CD4-positive, alpha-beta T cell treated with Interleukin-4 for 4 hours (primary cell): ENCODE measurements at places on chromosomes 5 and 9.

GRCh38 chr9:133734590-133735414 lies 3.4 kb downstream of the SARDH start:
- no peak for DNase-seq

- DNase-seq, result no peak
Observed at GRCh38 chr5:81604193-81604592, 146.7 kb downstream of the SSBP2 start.

DNA sequence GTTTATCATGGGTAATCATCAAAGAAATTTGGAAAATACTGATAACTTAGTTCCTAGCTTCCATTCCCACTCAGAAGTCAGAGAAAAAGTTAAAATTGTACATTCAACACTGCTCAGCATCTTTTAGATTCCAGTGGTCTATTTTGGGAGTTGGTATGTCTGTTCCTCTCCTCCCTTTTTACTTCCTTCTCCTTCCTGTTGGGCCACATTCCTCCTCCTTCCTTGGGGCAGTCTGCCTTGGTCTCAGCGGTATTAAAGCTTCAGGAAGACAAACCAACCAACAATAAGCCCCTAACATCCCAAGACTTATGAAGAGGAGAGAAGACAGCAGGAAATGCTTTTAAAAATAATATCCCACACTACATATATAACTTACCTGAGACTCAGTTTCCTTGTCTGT lies 49.9 kb upstream of the SSBP2 start:
- no peak for DNase-seq

DNA sequence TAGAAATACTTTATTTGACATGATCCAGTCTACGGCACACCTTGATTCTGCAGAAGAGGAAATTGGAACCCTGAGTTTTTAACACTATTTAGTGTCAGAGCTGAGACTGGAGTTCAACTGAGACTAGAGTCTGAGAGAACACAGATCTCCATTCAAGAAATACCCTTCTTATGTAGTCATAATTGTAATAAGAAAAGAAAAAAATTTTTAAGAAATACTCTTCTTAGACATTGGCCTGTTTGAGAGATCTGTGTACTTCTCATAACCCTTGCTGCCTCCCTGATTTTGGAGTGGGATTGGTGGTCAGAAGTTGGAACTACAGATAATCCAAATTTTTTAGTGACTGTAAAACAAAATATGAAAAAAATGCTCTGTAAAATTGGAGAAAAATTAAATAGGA lies 253.4 kb downstream of the ARRDC3 start:
- DNase-seq, result no peak

GRCh38 chr9:17219261-17219660 lies 84.4 kb downstream of the CNTLN start:
- no peak for DNase-seq

DNA sequence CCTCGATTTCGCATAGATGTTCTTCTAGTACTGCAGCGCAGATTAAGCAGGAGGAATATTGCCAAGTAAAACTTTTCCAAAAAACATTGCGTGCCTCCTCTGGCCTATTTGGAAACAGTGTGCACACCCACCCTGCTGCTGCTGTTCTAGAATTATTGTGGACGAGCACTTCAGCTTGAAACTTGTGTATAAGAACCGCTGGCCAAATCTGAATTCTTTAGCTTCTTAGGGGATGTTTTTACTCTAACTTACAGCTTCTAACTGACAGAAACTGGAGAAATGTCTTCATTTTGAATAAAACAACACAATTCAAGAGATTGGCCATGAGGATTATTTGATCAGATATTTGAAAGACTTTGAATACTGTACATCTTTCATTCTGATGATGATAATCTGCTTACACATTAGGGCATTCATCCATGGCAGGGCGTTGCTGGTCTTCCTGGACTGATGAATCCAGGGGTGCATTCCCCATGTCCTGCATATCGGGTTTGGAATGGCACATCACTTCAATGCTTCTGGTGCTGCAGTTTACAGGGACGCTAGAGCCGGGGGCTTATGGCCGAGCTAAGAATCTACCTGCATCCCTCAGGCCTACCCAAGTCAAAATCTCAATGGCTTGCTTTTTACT lies 6.5 kb downstream of the ADAMTS16 start:
- no peak for DNase-seq

DNA sequence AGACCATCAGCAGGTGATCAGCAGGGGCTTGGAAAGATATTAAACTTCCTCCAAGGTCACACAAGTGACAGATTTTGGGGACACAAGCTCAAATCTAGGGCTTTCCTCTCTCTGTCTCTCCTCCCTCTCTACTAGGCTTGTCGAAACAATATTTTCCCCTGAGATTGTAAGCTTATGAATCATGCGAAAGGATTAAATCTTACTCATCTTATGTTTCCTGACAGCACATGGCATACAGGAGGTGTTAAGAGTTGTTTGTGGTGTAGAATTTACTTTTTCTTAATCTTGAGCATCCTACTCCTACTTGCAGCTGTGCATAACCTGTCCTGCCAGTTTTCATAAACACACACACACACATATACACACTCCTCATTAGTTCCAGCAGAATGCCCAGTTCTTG lies 186.3 kb downstream of the MARCHF11 start:
- no peak for DNase-seq

DNA sequence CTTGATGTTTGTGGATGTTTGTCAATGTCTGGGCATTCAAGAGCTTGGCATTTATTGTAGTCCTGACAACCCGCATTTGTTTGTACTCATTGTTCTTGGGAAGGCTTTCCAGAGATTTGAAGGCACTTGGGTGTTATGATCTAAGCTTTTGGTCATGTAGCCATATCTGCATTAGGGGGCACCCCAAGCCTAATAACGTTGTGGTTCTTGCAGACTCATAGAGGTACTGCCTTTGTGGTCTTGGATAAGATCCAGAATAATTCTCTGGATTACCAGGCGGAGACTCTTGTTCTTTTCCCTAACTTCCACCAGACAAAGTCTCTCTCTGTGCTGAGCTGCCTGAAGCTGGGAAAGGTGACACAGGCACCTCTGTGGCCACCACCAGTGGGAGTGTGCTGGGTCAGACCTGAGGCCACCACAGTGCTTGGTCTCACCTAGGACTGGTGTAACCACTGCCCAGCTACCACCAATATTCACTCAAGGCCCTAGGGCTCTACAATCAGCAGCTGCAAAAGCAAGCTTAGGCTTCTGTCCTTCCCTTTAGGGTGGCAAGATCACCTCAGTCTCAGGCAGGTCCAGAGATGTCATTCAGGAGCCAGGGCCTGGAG lies 144.4 kb upstream of the TAS2R1 start:
- no peak for DNase-seq

DNA sequence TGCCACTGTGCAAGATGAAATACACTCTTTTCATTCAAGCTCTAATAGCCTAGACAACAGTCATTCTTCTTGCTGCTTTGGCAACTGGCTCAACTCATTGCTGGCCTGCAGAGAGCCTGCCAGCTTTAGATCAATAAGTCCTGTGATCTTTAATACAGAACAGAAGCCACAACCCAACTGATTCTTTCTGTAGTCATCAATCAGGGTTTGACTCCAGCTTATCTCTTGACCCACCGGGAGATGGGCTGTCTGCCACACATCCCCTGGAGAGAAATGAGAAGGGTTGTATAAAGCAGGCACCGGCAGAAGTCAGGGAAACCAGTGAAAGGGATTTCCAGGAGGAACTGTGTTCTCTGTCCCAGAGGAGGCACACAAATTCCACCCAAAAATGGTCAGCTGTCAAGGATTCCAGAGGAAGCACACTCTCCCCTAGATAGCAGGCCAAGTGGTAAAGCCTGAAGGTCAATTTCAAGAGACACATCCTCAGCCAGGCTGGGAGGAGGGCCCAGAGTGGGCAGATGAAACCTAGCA lies 24.5 kb downstream of the LHFPL2 start:
- no peak for DNase-seq

DNA sequence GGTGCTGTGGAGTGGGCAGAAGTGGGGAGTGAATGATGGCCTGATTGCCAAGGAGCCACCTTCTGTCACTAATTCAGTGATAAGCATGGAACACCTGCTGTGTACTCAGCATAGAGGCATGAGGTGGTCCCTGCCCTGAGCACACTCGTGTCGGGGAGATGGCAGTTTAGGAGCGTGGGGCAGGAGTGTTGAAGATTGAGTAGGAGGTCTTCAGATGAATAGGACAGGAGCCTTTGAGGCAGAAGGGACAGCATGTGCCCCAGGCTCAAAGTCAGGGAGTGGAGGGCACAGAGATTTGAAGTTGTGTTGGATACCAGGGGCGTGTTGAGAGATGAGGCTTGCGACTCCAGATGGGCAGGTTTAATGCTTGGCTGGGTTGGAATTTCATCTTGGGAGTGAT lies 55.0 kb downstream of the ZNF618 start:
- no peak for DNase-seq

GRCh38 chr9:34927061-34927460 lies 31.0 kb upstream of the PHF24 start:
- DNase-seq, result no peak

DNA sequence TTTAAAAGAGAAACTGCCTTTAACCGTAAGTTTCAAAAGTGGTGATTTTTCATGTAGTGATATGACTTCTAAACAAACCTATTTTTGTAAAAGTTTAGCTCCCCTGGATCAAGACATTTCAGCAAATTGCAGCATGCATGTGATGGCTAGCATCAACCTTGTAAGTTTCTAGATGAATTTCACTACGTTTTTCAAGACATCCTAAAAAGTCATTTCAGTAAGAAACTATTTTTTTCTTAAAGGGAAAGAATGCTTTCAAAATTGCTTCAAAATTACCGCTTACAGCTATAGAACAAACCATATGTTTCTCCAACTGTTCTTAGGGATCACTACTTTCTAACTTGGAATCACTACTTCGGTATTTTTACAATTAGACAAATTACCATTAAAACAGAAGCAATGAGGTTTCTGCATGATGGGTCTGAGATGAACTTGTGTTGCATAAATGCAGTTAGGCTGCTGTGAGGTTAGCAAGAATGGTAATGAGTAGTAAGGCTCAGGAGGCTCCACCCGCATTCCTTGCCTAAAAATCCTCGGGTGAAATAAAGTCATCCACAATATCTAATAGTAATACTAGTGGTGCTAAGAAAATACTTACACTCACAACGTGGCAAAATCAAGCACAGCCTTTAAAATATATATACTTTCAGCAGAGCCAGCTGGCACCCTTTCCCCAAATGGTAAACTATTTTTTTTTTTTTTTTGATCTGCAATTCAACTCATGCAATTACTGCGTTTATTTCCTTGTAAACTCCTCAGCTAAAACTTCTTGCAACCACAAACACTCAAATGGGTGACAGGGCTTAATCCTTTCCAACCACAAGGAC lies 53.8 kb downstream of the CDC14B start:
- DNase-seq, result no peak

DNA sequence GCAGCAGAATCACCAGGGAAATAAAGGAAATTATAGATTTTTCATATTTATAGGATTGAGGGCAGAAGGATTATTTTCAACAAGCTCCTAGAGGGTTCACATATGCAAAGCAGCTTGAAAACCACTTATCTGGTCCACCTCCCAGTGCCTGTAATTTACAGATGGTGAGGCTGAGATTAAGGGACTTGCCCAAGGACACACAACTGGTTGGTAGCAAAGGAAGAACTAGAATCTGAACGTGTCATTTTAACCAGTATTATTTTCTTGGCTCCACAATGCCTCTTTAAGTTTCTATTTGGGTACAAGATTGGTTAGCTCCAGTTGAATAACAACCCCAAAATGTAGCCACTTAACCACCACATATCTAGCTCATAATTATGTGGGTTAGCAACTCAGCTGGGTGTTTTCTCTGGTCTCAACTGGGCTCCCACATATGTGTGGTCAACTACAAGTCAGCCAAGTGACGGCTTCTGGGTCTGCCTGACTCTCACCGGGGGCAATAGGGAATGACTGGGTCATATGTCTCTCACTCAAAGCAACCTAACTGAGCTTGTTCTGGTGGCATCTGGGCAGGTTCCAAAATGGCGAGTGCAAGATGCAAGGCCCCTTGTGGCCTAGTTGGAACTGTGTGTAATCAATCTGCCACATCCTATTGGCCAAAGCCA lies 127.7 kb downstream of the ZDHHC21 start:
- DNase-seq, result no peak

DNA sequence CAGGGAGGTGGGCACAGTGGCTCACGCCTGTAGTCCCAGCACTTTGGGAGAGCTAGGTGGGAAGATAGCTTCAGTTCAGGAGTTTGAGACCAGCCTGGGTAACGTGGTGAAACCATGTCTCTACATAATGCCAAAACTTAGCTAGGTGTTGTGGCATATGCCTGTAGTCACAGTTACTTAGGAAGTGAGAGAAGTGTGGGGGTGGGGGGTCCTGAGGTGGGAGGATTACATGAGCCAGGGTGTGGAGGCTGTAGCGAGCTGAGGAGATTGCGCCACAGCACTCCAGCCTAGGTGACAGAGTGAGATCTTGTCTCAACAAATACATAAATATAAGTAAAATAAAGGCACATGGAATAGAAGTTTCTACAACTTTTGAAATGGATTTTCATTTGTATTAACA lies 23.1 kb downstream of the VCAN start:
- DNase-seq, result no peak

DNA sequence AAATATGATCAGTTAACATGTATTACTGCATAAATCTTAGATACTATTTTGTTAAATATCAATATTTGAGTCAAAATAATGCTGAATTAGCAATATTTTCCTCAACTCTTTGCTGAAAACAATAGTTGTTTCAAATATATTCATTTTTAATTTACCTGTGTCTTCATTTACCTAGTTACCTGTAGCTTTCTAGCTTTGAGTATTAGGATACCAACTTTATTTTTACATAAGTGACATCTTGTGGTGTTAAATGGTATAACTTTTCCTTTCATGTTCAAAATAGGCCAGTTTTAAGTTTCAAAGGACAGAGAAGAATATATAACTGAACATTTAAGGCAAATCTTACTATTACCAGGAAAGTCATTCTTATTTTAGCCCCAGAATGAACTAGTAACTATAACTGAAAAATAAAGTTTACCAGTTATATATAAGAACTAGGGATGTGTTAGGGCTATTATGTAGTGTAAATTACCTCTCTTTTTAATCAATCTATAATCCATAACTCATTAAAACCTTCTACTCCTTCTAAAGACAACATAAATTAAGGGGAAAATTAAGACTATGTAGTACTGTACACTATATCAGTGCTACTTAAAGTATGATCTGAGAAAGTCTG lies 25.3 kb downstream of the AP3B1 start:
- DNase-seq, result peak; percentile 23

GRCh38 chr5:105903069-105903468 lies 1767.7 kb downstream of the EFNA5 start:
- no peak for DNase-seq

DNA sequence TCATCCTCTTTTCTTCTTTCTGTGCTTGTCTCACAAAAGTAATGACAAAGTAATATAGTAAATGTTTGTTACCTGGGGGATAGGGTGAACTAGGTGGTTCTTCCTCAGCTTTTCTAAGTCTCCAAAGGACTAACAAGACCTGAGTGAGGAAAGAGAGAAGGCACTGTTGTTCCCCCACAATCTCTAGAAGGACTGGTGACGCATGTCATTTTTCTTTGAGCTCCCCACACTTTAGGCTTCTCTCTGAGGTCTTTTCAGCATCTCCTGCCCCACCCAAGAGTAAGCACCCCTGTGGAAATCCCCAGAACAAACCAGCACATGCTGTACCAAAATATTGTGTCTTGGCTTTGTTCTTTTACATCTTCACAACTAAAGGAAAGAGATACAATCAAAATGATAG lies 2.4 kb upstream of the IL7R start:
- DNase-seq, result peak; percentile 98
